Stimulated activated CD8-positive, alpha-beta memory T cell treated with anti-CD3 and anti-CD28 coated beads, Interleukin-4, amount 100 ng/mL, for 1 hour (primary cell): ENCODE measurements at places on chromosomes 6 and 20.

DNA sequence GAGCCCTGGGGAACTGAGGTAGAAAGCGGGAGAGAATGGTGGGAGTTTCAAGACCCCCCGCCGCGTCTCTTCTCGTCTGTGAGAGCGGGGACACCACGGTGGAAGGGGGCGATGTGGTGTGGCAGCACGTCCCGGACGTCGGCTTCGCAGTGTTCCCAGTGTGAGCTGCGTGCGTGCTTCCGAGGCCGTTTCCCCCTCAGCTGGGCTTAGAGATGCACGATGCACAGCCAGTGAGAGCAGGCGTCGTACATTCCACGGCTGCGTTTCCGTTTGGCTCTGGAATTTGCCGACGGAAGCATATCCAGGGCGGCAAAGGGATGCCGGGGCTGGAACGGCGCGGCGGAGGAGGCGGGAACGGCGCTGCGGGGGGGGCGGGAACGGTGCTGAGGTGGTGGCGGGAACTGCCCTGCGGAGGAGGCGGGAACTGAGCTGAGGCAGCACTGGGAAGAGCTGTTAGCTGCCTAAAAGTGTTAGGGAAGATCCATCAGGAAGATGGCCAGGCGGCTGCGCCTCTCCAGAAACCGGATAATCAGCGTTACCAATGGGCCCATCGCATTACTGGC, 37.7 kb downstream of the KIF25 start:
- DNase-seq = no peak

DNA sequence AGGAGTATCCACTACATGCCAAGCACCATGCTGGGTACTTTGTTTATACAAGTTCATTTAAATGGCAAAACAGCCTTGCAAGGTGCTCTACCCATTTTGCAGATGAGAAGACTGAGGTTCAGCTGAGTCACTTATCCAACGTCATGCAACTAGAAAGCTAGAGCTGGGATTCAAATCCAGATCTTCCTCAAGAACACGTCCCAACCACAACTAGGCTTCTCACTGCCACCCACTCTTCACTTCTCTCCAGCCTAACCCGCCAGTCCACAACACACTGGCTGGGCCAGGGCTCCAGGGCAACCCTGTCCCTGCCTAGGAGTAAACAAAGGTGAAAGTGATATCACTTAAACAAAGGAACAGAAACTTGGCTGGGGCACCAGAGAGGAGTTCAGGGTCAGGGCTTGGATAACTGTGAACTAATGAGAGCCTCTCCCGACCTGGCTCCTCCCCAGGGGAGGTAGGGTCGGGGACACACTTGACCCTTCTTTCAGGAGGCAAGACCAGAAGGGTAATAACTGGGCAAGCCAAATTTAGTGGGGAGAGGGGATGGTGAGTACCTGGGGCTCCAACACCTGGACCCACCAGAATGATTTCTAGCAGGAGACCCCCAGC, 7.9 kb downstream of the SDC4 start:
- DNase-seq = no peak

GRCh38 chr6:73866305-73866704, 170.3 kb downstream of the CD109 start:
- no peak for DNase-seq

DNA sequence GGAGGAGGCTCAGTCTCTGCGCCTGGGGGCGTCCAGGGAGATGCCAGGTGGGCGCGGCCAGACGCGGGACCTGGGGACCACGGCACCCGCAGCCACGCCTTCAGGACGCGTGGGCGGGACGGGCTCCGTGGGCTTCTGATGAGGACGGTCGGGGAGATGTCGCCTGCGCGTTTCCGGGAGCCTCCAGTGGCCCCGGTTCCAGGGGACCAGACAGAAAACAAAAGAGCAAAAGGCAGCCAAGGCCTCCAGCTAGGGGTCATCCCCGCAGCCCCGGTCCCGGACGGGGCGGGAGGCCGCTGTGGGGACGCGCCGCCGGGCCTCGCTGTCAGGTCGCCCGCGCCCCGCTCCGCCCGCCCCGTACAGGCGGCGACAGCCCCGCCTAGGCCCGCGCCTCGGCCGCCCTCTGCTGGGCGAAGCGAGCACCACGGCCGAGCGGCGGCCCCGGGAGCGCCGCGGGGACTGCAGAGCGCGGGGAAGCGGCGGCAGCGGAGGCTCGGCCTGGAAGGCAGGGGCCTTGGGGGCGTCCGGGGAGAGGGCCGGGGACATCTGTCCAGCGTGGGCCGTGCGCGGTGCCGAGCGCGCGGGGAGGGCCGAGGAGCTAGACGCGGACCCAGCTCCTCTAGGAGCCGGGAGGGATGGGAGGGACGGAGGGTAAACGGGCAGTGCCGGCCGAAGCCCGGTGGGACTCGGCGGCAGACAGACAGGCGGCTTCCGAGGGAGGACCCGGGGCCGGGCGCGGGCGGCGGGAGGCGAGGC, 48.7 kb downstream of the TMEM242 start:
- DNase-seq = peak; percentile 62

GRCh38 chr6:24060982-24061754, 64.8 kb upstream of the NRSN1 start:
- DNase-seq = no peak

- no peak for DNase-seq
Measured at GRCh38 chr20:51154708-51155690, 132.1 kb upstream of the KCNG1 start.

DNA sequence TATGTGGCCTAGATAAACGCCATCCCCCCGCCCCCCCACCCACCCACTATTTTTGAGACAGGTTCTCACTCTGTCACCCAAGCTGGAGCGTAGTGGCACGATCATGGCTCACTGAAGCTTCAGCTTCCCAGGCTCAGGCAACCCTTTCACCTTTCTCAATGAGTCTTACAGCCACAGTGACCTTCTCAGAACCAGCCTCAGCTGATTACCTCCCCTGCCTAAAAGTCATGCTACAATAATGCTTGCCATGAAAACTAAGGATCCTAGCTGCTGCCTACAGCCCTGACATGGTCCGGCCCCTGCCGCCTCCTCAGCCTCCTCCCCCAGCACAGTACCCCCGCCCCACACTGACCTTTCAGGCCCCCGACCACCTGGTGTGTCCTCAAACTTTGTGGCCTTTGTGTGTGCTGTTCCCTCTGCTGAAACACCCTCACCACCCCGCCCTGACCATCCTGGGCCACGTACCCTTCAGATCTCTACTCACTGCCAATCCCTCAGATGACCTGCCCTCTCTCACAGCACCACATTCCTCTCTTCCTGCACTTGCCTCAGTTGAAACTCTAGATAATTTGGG, 31.3 kb downstream of the PNPLA1 start:
- no peak for DNase-seq
